ENCODE measurements at places on chromosomes 13 and 19.

DNA sequence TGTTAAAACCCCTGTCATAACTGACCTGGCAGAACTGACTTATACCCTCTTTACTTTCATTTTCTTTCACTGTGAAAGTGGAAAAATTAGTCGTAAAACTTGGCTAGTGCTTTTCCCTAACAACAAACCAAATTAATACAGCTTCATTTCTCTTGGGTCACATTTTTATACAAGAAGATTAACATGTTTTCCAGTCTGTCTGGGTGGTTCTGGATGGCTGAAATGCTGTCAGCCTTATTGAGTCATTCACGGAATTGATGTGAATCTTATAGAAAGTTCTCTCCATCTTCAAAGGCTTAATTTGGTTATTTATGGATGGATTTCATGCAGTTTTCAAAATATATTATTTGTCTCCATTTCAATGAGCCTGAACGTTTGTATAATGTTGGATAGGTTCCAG is 440.0 kb downstream of the KCTD12 start:
- no peak for ATAC-seq

DNA sequence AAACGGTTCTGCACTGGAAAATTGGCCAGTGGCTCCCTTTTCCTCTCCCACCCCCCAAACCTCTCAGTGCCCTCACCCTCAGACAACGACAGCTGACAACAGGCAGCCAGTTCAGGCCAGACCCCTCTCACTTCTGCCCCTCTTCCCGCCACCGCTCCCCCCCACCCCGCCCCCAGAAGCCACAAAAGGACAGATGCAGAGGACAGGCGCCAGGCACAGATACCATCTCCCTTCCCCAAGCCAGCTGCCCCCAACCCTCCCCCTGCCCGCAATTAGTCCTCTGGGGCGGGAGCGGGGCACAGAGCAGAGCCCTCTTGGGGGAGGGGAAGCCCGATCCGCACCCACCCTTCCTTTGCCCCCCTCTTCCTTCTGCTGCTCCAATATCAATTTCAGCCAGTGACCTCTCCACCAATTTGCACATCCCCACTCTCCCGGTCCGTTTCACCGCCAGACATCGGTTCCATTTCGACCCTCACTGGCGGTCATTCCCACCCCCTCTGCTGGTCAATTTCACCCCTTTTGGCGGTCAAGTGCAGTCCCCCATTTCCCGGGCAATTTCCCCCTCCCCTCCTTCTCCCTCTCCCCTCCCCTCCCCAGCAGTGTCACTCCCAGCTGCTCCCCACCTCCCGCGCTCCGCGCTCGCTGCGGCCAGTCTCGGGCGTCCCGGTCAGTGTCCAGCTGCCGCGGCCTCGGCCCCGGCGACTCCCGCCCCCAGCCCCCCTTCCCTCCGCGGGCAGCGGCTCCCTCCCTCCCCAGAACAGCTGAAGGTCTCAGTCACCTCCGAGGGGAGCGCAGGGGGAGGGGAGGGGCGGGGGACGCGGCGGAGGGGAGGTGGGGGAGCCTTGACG is at the start of gene SHD:
Gene SHD (plus strand): TSS at position 848 of the 848 bp plus-strand sequence. CDS start 798 bp downstream, outside the sequence.
- ATAC-seq: no peak

DNA sequence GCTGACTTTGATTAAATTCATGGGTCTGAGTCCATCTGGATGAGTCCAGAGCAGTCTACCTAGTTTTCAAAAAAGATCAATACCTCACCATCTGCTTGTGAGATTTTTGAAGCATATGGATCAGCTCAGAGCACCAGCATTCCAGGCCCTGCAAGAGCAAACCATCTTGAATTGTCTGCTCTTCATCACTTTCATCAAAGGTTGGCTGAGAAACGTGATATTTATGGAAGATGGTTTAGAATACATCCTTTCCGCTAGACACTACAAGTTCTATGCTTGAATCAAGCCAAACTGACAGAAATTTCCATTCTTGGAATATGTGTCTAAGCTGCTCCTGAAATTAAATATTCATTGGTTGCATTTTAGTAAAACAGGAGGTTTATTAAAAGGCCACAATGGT is 190.3 kb downstream of the KCNRG start:
- ATAC-seq: no peak

- no peak for ATAC-seq
Observed at GRCh38 chr19:45160870-45161737, at the start of gene NKPD1. NKPD1 (minus strand) TSS chr19:45160982; CDS start chr19:45160150, 832 bp downstream.

- peak; percentile 13 for ATAC-seq
Observed at GRCh38 chr19:12880551-12881171, 588 bp downstream of the DNASE2 start.

- ATAC-seq: no peak
Observed at GRCh38 chr19:35313587-35313986, 15.4 kb upstream of the CD22 start.

DNA sequence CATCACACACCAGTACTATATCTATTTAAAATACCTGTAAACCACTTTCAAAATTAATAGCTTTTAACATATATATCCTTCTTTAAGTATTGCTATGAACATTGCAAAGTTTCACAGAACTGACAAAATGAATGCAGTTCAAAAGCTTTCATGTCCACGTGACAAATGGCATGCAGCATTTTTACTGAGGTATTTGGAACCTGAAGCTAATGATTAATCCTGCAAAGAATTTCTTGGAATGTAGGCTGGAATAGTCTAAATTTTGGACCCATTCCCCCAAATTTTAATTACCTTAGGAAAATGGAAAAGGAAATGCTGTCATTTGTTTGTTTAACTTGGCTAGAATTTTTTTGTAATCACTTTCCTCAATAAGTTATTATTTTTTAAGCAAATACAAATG is 423.8 kb upstream of the GPC6 start:
- ATAC-seq: no peak

GRCh38 chr19:28940751-28941500 is 272.0 kb downstream of the UQCRFS1 start:
- ATAC-seq: no peak

DNA sequence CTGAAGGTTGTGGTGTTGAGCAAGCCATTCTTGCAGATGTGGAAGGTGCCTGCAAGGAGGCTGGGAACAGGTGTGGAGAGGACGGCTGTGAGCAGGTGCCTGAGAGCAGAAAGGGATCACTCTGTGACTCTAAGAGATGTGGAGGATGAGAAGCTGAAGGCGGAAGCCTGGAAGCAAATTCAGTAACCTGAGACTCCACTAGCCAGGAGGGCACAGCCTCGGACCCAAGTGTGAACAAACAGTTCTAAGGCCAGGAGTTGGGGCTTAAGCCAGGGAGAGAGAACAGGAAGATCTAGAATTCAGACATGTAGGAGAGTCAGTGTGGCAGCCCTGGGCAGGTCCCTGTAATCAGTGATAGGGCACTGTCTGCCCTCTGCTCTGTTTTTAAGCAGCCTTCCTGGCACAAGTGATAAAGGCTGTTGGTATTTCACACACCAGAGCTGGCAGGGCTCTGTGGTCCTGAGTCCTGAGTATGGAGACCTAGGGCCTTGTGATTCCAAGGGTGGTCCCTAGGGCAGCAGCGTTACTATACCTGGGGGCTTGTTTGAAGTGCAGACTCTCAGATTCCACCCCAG is 131.3 kb downstream of the SLC7A1 start:
- no peak for ATAC-seq

DNA sequence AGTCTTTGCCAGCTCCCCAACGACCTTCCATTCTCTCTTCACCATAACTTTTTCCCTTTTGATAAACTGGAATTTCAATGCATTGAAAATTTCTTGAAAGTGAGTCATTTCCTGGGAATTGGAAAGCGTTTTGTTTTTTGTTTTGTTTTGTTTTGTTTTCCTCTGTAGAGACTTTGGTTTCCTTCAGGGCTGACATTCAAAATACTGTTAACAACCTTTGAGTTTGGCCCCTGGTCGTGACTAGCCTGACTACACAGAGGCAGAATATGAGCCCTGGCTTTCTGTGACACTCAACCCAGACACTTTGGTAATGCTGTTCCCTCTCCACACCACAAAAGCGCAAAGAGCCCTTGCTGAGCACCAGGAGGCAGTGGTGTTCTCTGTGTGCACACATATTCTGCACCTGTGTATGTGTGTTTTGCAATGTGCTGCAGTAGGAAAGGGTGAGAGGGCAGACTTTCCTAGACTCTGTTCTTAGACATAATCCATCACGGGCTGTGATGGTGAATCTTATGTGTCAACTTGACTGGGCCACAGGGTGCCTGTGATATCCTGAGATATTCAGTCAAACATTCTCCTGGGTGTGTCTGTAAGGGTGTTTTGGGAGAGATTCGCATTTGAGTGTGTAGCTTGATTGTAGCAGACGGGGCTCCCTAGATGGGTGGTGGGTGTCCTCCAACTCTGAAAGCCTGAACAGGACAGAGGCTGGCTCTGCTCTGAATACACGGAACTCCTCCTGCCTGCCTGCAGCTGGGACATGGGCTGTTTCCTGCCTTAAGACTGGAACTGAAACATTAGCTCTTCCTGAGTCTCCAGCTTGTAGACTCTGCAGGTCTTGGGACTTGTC is 29.5 kb upstream of the ANKRD10 start:
- peak; percentile 78 for ATAC-seq

DNA sequence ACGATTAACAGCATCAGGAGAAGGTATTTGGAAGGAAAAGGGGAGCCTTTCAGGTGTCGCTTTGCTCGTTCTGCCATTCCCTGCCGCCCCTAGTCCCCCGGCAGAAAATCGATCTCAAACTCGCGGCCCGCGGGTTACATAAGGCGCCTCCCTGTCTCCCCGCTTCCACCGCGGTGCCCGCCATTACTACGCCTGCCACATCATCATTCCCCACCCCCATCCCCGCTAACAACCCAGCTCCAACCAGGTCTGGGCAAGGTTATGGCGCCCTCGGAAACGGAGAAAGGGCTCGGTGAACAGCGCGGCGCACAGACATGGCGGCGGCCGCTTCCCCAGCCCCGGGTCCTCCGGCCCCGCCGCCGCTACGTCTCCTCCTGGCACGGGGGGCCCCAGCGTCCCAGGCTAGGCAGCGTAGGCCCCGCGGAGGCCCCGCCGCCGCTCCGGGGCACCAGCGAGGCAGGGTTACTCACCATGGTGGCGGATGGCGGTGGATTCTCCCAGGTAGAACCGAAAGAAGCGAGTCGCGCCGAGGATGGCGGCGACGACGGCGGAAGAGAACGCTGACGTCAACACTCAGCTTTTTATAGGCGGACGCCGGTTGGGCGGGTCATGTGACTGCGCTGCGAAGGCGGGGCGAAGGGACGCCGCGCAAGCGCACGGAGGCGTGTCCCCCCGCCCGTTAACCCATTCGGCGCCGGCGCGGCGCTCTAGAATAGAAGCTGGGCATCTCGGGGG is at the start of gene EEF2:
Gene EEF2 (minus strand): TSS at position 556 of the 735 bp plus-strand sequence. CDS start 83 bp downstream, at position 473.
- peak; percentile 50 for ATAC-seq

DNA sequence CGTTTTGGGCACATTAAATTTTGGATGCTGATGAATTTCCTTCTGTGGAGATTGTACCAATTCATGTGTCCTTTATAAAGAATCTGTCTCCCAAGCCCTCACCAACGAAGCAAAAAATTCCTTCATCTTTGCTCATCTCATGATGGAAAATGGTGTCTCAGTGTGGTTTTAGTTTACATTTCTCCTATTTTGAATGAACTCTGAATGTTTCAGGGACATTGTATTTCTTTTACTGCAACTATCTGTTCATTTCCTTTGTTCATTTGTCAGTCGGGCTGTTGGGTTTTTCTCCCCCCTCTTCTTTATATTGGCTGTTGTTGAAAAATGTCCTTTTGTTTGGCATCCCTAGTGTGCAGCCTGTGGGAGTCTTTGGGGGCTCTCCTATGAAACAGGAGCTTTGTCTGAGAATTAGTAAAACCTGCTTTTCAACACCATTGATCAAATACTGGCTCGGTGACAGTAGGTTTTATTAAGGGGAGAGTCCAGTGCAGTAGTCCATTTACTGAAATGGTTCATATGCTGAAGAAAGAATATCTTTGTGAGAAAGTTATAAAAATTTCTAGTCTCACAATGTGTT is 91.3 kb upstream of the C1QTNF9B start:
- no peak for ATAC-seq

DNA sequence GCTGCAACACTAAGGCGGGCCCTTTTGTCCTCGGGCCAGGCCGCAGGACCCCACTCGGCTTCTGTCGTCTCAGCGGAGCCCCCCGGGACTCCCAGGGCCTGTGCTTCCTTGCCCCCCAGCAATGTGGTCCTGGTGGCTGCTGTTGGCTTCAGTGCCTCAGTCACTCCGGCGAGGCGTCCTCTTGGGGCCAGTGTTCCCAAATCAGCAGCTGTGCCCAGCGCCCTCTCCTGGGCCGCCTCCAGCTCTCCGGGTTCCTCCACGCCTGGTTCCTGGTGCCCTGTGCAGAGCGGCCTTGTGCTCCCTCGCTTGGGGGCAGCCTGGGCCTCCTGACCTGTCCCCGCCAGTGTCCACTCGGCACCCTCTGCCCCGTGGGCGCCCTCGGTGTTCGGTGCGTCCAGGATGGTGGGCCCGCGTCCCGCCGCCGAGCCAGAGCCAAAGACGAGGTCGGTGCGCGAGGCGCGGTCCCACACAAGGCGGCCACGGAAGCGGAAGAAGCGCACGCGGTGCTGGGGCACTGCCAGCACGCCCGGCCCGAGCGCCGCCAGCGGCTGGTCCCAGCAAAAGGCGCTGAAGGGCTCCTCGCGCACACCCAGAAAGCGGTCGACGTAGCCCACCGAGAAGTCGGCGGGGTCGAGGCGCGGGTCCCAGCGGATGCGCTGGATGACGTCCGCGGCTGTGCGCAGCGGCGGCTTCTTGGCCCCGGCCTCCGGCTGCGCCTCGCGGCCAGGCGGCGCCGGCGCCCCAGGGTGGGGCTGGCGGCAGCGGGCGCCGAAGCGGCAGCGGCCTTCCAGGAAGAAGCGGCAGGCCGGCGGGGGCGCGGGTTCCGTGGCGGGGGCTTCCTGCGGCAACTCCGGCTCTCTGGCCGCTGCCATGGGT is 685 bp downstream of the LENG9 start:
- ATAC-seq: peak; percentile 21

GRCh38 chr13:102584434-102584833 is 12.4 kb upstream of the TPP2 start:
- ATAC-seq: no peak

- ATAC-seq: no peak
Observed at GRCh38 chr19:46528601-46529590, 33.2 kb upstream of the PNMA8B start.

- ATAC-seq: no peak
Observed at GRCh38 chr19:28501976-28502375, 711.0 kb downstream of the UQCRFS1 start.

GRCh38 chr13:79448413-79448812 is 32.5 kb upstream of the NDFIP2 start:
- ATAC-seq: no peak

- ATAC-seq: peak; percentile 91
Observed at GRCh38 chr13:41049480-41050440, 11.5 kb upstream of the WBP4 start.

DNA sequence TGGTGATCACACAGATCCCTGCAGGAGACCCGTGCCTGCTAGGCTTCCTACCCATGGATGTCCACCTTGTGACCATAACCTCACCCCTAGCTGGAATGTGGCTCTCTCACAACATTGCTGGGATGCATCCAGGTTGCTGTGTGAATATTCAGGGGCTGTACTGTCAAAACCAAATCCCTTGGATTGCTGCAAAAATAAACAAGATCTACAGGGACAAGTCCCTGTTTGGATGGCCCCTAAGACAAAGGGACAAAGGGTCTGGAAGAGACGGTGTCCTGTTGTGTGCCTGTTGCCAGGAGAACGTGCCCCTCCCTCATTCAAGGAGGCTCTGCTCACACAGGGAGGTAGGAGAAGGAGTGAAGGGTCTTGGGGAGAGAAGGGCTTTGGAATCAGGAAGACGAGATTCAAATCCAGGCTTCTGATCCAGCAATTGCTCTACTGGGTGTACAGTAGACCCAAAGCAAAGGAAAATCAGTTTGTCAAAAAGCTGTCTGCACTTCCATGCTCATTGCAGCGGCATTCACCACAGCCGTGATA is 89.2 kb upstream of the WASF3 start:
- ATAC-seq: no peak
